Midbrain (tissue), 1 donor: ENCODE measurements at places on chromosomes 3 and 15.

DNA sequence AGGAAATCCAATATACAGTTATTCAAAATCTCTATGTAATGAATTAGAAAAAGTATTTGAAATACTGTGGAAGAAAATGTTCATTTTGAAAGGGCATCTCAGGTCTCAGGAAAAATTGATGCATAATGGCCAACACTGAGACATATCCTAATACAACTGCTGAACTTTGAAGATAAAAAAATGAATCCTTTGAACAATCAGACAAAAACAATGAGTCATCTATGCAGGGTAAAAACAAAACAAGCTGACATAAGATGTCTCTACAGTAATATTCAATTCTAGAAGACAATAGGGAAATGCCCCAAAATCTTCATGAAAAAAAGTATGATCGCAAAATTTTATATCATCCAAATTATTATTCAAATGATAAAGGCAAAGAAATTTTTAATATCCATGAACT is 34.0 kb upstream of the ZNF280D start:
- no peak for DNase-seq

GRCh38 chr3:59374818-59375211 is 325.0 kb upstream of the CFAP20DC start:
- DNase-seq, result no peak

GRCh38 chr3:61354604-61355003 is 103.4 kb upstream of the FHIT start:
- no peak for DNase-seq

DNA sequence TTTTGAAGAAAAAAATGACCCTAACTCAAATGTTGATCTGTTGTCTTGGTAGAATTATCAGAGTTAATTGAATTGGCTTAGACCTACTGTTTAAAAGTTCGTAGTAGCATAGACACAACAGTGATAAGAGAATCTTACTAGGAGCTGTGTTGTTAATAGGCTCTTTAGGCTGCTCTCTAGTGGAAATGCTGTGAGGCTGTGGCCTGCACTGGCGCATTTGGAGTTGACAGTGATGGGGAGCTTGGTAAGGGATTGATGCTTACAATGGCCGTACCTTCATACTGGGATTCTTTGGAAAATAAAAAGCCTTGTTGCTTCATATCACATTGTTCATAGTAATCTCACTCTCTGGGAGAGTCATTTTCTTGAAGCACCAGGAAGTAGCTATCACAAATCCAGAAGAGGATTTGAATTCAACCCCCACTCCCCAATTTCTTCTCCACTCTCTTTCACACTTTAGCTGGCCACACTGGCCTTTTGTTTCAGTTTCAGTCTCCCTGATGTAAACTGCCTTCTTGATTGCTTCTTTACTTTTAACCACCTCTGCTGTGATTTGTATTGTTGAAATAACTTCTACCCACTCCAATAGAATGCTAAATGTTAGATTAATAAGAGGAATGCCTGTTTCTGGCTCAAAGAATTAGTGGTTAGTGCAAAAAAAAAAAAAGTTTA is 56.6 kb downstream of the CEP63 start:
- DNase-seq, result no peak

DNA sequence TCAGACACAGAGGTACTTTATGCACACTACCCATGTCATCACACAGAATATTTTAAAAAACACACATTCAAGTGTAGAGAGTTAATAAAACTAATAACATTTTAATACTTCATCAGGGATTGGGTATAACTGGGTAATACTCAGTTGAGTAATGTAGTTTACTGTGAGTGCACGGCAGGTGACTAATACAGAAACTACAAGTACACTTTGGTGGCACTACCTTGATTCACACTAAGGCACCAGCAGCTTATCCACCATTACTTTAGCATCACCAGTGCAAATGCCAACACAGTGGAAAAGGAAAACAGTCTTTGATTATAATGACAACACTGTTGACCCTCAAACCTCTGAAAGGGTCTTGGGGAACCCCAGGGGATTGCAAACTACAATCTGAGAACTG is 33.6 kb downstream of the ZNF280D start:
- no peak for DNase-seq

- no peak for DNase-seq
Observed at GRCh38 chr15:68626739-68627138, 47.9 kb downstream of the CORO2B start.

GRCh38 chr15:41806291-41807181 is 21.4 kb upstream of the JMJD7 start:
- DNase-seq, result no peak

GRCh38 chr3:13103416-13104058 is 30.3 kb upstream of the IQSEC1 start:
- DNase-seq, result no peak

- DNase-seq, result no peak
Observed at GRCh38 chr15:98582900-98583554, 65.3 kb upstream of the IGF1R start.

DNA sequence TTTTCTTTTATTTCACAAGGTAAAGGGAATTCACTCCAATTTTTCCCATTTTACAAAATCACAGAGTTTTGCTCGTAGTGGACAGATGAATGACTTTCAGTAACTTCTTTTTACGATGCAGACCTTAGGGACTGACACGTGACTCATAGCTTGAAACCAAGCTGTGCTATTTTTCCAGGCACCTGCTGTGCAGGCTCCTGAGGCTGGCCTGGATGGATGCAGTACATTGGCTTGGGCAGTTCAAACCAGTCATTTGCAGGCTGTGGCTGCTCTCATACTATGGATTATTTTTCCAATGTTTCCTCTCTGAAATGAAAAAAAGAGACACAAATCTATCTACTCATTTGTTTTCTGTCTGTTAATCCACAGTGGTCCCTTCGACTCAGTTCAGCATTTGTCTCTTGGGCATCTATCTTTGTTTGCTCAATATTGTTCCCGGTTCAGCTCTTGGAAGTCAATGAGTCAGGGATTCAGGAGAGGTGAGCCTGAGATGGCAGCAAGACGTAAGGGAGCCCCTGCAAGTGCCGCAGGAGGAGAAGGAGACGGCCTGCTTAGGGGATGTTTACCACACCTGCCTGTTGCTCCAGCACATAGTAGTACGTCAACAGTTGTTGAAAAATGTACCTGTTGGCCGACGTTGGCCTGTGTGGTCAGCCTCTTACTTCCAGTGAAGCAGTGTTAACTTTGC is 92.8 kb downstream of the SV2B start:
- DNase-seq, result no peak

GRCh38 chr3:168083906-168084305 is 11.8 kb downstream of the GOLIM4 start:
- no peak for DNase-seq

DNA sequence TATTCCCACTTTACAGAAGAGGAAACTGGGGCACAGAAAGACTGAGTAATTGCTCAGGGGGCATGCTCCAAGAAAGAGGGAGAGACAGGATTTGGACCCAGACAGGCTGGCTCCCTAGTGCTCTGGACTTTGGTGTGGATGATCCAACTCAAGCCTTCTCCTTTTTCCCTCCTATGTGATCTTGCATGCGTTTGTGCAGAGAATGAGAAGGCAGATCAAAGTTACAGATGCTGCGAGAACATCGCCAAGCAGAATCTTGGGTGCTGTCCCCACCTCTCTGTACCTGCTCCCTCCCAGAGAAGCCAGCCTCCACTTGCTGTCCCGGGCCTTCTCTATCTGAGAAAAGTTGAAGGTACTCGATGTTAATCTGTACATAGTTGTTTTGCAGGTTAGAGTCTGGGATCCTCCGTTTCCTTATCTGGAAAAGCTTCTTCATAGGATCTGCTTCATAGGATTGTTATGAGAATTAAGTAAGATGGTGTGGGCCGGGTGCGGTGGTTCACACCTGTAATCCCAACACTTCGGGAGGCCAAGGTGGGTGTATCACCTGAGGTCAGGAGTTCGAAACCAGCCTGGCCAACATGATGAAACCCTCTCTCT is 10.2 kb downstream of the GNB5 start:
- no peak for DNase-seq
